IMR-90 (cell line): ENCODE measurements at places on chromosomes 7 and 10.

GRCh38 chr7:26365077-26365900, 73.6 kb downstream of the SNX10 start:
- peak; percentile 77 for DNase-seq

DNA sequence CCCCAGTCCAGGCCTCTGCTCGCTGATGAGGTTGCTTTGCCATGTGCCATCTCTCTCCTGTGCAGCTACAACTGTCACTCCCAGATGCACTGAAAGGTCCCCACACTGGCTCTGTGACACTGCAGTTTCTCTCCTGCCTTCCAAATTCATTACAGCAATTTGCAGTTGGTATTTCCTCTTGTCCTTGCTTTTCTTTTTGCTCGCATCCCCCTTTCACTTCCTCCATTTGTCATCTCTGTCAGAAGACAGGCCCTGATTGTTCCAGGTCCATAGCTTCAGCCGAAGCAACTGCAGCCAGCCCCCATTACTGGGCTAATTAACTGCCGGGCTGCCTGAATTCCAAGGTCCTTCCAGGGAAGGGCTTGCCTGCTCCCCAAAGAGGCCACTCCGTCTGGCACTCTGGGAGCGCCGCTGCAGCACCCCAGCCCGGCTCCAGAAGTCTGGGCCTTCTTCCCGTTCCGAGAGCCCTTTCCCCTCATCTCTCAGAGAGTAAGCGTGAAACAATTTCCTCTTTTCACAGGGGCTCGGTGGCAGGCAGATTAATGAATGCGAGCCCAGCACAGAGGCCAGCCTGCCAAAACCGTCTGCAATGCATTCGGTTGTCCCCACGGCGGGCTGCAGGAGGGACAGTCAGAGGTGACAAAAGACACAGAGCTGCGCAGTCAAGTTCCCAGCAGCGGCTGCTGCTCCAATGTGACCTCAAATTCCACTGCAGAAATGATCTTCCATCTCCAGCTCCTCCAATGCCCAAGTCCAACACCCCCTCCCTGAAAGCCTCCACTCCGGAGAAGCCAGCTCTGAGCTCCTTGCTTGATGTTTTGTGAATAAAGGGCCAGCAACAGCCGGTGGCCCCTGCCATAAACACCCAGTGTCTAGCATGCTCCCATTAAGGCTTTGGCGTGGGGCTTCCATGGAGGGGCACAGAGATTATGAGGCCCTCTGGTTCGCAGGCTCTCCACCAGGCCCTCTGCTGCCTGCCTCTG, 279.4 kb upstream of the HABP2 start:
- DNase-seq: no peak

DNA sequence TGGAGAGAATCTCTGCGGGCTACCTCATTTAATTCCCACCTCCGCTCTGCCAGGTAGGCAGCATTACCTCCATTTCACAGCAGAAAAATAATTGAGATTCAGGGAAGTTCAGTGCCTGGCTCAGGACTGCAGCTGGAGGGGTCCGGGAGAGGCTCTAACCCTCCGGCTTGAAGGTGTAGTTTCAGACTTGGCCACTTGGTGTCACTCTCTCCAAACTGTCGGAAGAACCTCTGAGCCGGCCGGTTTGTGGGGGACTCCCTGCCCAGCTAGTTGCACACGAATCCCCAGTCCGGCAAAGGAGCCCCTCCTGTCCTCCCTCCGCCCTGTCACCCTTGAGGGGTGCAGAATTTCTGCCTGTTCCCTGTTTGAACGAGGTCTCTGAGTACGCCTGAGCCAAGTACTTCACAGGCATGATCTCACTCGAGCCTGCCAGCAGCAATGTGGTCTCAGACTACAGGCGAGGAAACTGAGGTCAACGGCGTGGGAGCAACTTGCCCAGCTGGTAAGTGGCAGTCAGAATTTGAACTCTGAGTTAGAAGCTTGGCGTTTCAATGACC, 144.7 kb upstream of the ZNF716 start:
- DNase-seq: no peak

DNA sequence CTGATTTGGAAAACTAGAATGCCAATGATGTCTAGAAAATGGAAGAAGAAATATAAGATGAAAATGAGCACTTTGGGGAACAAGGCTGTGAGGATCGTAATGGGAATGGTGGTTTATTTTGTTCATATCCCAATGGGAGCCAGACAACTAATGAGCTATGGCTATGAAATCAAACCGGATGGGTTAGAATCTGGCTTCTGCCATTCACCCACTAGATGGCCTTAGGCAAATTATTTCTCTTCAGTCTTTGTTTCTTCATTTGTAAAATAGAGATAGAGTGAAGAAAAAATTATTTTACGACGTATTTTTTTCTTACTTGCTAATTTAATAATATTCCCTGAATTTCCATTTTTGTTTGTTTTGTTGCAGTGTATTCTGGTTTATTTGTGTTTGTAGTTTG, 572.1 kb upstream of the IGFBP3 start:
- DNase-seq: no peak

DNA sequence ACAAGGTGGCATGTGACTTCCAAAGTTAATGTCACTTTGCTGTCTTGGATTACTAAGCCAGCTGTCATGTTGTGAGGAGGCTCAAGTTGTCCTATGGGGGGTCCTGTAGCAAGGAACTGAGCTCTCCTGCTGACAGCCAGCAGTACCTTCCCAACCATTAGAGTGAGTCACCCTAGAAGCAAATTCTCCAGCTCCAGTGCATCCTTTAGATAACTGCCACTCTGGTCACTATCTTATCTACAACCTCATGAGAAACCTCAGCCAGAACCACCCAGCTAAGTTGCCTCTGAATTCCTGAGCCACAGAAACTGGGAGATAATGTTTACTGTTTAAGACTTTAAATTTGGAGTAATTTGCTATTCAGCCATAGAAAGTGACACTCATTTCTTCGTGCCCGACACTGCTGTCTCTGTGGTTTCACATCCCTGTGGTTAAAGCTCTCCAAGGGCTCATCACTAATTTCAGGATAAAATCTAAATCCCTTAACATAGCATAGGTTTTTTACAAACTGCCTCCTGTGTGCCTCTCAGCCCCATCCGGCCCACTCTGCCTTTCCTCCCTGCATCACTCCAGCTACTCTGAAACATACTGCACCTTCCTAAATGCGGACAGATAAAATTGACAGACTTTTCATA, 83.5 kb downstream of the PRR15 start:
- no peak for DNase-seq

- DNase-seq: no peak
Observed at GRCh38 chr7:18458830-18459229, 36.7 kb upstream of the HDAC9 start.

GRCh38 chr7:35596061-35596460, 98.9 kb downstream of the HERPUD2 start:
- peak; percentile 61 for DNase-seq

DNA sequence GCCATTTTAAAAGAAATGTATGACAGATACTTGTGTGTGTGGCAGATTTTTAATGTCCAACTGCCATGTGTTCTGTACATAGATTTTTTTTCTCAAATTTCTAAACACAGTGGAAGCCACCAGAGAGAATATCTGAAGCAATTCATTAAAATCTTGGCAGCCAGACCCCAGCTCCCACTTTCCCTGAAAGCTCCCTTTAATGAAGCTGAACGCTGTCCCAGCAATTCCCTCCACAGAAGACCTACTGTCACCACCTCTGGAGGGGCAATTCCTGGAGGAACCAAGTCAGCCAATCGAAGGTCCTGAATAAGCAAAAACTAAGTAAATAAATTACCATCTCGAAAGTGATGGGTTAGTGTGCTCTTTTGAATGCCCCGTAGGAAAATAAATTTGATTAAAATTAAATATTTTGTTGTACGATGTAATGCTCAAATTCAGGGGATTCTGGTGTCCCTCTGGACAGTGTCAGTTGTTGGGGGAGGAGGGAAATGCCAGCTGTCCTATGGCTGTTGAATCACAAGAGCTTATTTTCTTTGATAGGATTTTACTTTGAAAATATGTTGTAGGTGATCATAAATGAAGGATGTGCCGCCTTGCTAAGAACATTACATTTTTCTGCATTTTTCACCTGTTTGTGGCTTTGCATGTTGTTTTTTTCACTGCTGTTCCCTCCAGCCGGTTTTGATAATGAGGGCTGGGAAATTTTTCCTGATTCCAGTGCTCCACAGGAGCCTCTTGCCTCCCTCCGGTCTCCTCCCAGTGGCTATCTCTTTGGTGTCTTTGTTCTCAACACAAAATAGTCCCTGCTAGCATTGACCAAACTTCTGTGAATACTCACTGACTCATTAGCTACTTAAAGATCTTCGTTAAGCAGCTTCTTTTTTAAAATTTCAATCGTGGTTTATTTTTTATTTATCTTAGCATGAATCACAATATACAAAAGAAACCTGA, 9.2 kb upstream of the GSAP start:
- DNase-seq: peak; percentile 91

- DNase-seq: no peak
Observed at GRCh38 chr10:93745408-93746065, 12.2 kb upstream of the LGI1 start.

DNA sequence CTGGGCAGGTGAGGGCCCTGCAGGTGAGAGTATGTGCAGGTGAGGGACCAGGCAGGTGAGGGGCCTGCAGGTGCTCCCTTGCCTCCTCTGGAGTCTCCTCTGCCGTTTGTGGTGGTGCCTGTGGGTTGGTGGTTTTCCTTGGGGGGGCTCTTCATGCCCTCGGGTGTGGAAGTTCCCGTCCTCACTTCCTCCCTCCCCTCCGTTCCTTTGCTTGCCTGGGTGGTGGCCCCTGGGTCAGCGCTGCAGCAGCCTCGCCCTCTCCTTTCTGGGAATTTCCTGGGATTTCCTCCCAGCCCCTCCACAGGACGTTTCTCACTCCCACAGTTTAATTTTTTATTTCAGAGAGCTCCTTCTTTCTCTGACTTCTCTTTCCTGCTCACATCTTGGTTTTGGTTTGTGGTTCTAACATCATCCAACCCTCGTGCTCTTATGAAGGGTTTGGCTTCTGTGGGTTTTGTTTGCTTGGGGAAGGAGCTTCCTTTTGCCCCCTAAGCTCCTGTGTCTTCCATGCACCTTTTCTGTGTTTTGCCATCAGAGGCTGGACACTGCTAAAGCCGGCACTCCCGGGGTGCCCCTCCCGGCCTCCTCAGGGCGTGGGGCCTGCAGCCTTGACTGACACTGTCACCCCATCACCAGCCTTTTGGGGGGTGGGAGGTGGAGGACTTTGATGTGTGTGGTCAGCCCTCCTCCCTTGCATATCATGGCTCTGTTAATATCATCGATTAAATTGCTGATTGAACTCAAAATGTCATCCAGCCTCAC, 29.2 kb upstream of the ADGRA1 start:
- no peak for DNase-seq

DNA sequence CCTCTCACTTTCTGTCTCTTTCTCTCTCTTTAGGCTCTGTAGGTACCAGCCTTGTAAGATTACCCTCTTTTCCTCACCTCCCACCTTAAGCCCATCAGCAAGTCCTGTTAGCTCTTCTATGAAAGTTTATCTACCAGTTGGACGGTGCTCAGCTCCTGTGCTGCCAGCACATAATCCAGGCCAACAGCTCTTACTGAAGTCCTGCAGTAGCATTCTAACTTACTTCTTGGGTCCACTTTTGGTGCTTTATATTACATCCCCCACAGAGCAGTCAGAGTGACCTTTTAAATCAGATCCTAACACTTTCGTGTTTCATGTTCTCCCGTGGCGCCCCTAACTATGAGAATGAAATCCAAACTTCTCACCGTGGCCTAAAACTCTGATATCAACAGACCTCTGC, 38.9 kb upstream of the ITGA8 start:
- DNase-seq: no peak

- DNase-seq: no peak
Observed at GRCh38 chr7:4549681-4550080, 132.4 kb upstream of the FOXK1 start.

- no peak for DNase-seq
Observed at GRCh38 chr7:40711706-40712105, 576.9 kb downstream of the SUGCT start.

GRCh38 chr10:34163075-34163905, 651.8 kb downstream of the PARD3 start:
- DNase-seq: no peak

- DNase-seq: no peak
Observed at GRCh38 chr10:26938578-26938977, 77.8 kb upstream of the ABI1 start.

GRCh38 chr10:22436893-22437619, 91.8 kb downstream of the SPAG6 start:
- DNase-seq: peak; percentile 89

DNA sequence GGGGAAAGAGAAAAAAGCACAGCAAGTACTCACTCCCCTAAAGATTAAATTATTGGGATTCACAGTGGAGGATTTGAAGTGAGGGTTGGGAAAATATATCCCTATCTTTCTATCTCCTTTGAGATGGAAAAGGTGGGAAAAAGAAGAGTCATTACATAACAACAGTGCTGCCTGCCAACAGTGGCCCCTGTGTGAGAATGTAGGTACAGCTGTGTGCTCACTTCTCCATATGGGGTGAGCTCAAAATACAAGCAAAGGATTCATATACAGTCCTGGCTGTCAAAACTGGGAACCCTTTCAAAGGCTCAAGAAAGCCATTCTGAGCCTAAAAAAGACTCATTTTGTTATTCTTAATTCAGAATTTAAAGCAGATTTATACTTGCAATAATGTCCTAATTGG, 458.5 kb downstream of the GPAM start:
- DNase-seq: no peak

- DNase-seq: no peak
Observed at GRCh38 chr7:25310896-25311295, 82.6 kb upstream of the NPVF start.

GRCh38 chr7:66376264-66376945, 171.3 kb downstream of the TPST1 start:
- no peak for DNase-seq

DNA sequence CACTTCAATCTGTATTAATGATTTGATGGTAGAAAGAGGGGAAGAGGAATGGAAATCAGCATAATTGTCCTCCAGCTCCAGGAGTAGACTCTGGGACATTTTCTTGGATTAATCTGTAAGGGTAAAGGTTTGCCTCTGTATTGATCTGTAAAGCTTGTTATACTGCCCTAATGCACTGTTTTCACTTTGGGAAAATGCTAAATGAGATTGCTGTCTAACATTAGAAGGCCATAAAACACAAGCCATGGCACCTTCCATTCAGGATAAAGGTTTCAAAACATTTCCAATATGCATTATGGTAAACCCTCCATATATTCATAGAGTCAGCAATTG, 222.8 kb upstream of the PLXNA4 start:
- no peak for DNase-seq

- DNase-seq: peak; percentile 96
Observed at GRCh38 chr7:66183700-66184099, 21.4 kb upstream of the TPST1 start.

DNA sequence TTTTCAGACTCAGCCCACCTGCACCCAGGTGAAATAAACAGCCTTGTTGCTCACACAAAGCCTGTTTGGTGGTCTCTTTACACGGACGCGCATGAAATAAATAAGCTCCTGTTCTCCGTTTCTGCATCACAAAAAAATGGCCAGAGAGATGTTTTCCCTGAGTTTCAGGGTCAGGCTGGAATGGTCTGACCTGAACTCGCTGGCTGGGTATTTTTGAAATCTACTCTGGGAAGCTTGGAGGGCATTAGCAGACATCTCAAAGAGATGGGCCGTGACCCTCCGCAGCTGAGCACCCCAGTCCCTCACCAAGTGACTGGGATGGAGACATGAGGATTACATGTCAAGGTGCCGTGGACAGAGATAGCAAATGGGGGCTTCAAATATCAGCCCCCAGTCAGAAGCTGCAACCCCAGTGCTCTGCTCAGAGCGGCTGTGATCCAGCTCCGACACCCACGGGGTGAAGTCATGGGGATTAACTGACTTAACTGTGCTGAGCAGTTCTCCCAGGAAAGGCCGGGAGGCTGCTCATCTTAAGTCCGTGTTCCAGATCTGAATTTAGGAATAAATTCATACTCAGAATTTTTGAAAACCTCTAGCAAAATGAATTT, 22.3 kb downstream of the CALML5 start:
- no peak for DNase-seq
